ENCODE measurements at places on chromosomes 7 and 10. TPM values are rescaled to one million over a fixed set of nuclear protein-coding genes. Genes with fewer than 3 reads are reported as not detected.

The OR2A42 gene
- not detected for total RNA-seq

The SMIM30 gene
- 28.0 TPM for total RNA-seq

The NODAL gene
- total RNA-seq, result not detected

The NKX1-2 gene
- not detected for total RNA-seq

The CYP2C19 gene
- not detected for total RNA-seq

The TMEM273 gene
- not detected for total RNA-seq

The FAM25G gene
- total RNA-seq, result not detected

The OR2A5 gene
- not detected for total RNA-seq

The CALHM3 gene
- total RNA-seq, result 0.22 TPM

The FLNC gene
- 3.9 TPM for total RNA-seq

The CABCOCO1 gene
- 0.12 TPM for total RNA-seq

The KLLN gene
- total RNA-seq, result 0.68 TPM

The ABHD11 gene
- 17.2 TPM for total RNA-seq

The PSD gene
- total RNA-seq, result 0.29 TPM

The GIMAP2 gene
- not detected for total RNA-seq

The PDLIM1 gene
- total RNA-seq, result 312 TPM

The SCART1 gene
- total RNA-seq, result 0.14 TPM
